DMS53 (cell line): ENCODE measurements at places on chromosomes 12 and 14.

DNA sequence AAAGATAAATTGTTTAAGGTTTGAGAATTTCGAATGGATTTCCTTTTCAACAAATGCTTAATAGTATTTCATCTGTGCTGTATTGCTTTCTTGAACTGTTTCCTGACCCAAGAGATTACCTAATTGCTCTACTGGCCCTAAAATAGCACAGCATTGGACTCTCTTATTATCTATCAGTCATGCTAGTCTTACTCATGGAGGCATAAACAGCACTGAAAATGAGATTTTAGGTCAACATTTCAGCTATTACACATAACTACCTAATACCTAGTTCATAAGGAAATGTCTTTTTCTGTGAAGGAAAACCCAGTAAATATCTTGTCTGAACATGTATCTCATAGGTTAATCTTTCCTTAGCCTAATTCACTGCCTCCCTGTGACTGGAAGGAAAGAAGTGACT lies 4.3 kb upstream of the ABCD2 start:
- no peak for DNase-seq

- DNase-seq, result peak; percentile 21
Measured at GRCh38 chr12:115543269-115543668, 734.2 kb downstream of the MED13L start.

DNA sequence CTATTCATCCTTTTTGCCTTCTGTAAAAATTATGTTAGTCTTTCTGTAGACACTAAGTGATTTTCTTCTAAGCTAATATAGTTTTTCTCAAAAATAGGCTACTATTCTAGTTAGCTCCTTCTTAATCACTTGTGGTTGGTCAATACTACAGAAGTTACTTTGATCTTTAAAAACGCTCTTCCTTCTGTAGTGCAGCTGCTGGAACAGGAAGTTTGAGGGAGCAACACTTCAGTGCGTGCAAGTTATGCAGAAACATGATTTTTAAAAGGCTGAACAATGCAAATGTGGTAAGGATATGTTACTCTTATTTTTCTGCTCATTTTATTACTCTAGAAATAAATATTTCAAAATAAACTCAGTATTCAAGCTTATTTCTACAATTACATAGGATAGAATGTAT lies 11.1 kb upstream of the RERGL start:
- peak; percentile 37 for DNase-seq

GRCh38 chr12:32586390-32586789 lies 92.7 kb upstream of the DNM1L start:
- no peak for DNase-seq

DNA sequence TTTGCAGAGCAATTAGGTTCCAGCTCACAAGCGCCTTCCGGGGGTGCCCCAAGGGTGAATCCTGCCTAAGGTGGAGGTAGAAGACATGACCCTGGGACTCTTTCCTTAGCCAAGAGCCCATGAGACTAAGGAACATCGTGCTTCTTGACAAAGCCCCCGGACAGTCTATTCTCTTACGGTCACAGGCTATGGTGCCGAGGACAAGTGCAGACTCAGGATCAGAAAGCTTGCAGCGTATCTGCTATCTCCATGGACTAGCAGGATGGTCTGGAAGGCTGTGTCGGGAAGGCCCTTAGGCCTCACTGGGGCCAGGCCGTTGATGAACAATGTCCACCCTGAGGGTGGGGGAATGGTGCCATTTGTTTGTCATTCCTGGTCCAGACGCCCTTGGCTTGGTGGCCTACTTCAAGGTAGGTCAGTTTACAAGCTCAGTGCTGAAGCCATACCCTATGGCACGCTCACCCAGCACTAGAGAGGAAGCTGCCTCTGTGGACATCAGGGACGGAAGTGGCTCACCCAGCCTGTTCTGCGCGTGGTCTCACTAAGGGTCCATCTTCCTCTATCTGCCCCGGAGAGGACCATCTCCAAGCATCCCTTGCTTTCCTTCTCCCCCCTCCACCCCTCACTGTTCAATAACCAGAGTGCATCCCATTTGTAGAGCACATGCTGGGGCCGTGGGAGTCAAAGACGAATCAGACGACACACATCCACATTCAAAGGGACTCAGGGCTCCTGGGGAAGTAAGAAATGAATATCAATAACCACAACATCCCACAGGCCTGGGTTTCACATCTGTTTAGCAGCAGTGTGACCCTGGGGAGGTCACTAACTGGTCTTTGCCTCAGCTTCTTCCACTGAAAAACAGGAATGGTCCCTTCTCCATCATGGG lies 45.0 kb upstream of the IQSEC3 start:
- no peak for DNase-seq

GRCh38 chr12:117388951-117389446 lies 27.6 kb upstream of the NOS1 start:
- DNase-seq, result no peak

DNA sequence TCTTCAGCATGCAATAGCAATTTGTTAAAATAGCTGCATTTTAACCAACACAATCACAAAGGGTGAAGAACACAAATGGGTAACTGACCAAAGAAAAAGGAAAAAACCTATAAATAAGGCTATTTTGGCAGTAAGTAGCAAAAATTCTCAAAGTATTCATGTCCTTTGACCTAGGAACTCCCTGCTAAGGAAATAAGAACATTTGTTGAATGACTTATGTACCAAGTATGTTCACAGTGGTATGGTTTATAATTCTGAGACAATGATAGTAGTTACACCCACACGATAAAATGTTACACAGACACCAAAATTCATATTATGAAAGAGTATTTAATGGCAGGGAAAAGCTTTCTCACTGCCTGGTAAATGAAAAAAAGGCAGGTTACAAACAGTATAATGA lies 16.9 kb downstream of the CCDC88C start:
- no peak for DNase-seq

DNA sequence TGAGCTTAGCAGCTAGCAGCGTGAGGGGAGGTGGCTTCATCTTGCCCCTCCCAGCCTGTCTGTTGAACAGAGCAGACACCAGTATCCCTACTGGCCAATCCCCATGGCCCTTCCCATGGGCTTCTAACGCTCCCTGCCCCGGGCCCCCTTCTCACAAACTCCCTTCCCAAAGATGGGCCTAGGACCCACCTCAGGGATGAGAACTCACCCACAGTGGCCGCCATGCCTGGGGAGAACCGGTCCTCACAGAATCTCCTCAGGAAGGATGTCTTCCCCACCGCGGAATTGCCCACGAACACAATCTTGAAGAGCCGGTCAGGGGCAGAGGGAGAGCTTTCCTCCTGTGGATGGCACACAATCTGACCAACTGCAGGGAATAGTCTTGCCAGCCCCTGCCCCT lies 119.5 kb downstream of the CRACR2A start:
- no peak for DNase-seq

GRCh38 chr12:15590180-15590826 lies 198.9 kb downstream of the EPS8 start:
- peak; percentile 90 for DNase-seq
